ENCODE measurements at places on chromosomes 3 and 15. TPM values are rescaled to one million over a fixed set of nuclear protein-coding genes. Genes with fewer than 3 reads are reported as not detected.
A peak's percentile ranks its signal among the peaks of the same experiment; 100 is the strongest.

- peak; percentile 69 for DNase-seq
These were observed at the start of gene HOMER2 for GRCh38 chr15:82952158-82953081. TSS of gene HOMER2 (minus strand) at chr15:82952720. CDS start at chr15:82952535, 185 bp downstream.

DNA sequence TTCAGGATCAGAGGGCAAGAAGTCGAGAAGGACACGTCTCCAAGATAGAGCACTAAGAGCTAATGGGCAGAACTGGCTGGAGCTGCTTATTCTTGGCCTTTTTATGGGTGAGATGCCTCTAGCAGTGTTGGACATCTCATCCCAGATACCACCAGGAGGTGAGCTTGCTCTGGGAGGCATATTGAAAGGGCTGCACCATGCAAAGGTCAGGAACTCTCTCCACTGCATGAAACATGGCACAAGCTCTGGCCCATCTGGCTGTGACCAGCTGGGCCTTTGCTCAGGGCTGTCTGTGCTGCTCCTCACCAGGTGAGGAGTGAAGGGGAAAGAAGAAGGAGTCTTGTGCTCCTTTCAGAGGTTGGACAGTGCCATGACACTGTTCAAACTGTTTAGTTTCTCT is 188.7 kb downstream of the THSD4 start:
- DNase-seq, result no peak

- no peak for DNase-seq
These were observed 31.0 kb downstream of the SLCO2A1 start for GRCh38 chr3:133998691-133999241.

DNA sequence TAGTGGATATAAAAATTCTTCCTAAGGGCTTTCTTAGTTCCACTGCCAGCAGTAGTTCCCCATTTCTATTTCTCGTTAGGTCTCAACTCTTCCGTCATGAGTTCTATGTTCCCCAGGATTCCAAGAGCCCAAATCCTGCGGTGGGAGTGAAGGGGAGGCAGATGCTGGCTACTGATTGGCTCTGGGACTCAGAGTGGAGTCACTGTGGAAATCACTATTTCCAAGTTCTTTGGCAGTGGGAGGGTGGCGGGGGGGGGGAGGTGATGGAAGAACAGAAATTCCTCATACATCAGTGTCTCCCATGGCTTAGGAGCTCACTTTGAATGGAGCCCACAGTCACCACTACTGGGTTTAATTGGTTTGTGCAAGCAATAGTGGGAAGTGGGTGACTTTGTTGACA is 5.6 kb downstream of the CCR1 start:
- no peak for DNase-seq

DNA sequence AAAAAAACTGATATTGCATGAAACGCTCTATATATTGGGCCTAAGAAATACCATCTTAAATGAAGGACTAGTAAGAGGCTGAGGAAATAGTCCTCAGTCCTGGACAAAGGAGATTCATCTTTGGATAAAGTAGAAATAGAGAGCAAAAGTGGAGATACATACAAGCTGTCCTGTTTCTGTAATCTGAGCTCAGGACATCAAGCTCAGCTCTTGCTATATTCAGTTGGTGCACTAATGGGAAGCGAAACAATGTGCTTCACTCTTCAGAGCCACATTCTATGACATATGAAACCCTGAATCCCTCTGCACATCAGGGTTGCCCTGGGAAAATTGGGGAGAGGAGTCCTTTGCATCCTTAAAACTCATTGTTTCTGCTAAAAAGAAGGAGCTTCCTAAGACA is 290.7 kb downstream of the VPS13C start:
- DNase-seq, result no peak

- peak; percentile 11 for DNase-seq
These were observed 215.2 kb upstream of the ADAMTS9 start for GRCh38 chr3:64903006-64903405.

DNA sequence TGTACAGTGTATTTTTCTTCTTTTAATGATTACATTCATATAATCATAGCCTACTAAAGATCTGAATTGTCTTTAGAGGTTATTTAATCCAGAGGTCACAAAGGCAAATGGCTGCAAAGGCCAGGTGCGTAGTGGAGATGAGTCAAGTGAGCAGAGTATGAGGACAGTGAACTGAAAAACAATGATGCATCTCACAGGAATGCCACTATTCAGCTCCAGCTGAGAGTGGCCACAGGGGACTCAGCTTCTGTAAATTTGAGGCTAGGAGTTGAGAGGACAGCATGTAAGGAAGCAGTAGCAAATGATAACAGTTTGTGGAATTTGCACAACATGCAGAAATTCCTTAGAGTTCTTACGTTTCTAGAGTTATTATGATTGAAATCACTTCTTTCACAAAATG is 50.4 kb downstream of the COL6A5 start:
- peak; percentile 41 for DNase-seq

DNA sequence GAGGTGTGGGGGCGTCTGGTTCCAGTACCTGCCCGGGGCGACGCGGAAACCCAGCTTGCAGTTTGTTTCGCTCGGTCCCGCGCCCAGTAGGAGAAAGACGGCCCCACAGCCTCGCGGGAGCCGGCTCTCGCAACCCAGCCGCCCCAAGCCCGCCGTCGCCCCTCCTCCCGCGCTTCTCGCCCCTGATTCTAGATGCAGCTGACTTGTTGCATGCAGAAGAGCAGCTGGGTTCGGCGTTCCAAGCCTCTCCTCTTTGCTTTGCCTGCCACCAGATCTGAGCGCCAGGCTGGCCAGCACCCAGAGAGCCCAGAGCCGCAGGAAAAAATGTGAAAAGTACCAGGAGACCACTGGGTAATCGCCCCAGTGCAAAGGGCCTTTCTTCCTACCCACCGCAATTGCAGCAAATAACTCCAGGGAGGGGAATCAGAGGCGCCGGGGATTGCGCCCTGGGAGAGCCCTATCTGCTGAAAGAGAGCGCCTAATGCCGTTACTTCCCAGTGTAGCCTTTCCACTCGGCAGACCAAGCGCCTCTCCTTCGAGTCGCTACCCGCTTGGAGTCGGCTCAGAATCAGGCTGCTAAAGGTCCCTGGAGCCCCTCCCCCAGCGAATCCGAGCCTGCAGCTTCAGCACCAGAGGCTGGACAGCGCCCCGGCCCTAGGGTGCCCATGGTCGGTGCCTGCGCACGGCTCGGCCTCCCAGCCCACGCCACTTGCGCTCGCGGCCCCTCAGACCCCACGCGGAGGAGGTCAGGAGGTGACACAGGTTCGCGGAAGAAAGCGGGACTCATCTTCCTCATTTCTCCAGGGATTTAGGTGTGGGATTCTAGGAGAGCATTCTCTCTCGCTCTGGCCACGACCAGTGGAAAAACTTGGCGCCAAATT is 15.7 kb upstream of the AEN start:
- peak; percentile 60 for DNase-seq

DNA sequence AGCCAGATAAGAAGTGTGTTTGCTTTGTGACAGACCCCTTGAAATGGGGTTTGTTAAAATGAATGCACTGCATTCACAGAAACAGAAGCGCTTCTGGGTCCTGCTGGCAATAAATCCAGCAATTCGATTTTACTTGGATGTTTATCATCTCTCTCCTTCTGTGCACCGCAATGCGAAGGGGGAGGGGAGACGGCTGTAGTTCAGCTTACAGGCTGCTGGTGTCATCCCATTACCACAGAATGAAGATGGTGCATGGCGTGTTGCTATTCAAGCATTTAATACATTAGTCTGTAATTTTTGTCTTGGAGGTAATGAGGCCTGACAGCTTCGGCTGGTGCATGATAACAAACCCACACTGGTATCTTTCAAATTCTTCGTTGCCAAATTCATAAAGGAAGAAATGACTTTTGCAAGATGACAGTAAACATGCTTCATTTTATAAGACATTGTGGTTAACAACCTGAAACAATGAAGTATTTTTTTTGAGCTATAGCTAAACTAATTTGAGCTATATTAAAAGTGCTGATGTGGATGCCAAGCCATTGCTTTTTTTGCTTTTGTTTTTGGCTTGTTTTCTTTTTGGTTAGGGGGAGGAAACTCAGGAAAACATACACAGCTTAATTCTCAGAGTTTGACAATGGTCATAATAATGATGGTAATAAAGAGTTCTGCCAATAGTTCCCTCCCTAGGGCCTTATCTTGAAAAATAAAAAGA is 418.3 kb downstream of the OTOL1 start:
- peak; percentile 68 for DNase-seq

The LRRN1 gene
- not detected for total RNA-seq

The CGNL1 gene
- total RNA-seq, result 0.13 TPM

The PLA1A gene
- not detected for total RNA-seq

All from GM23248 (cell line).